ENCODE measurements at places on chromosomes 12 and 14.

- no peak for DNase-seq
Measured at GRCh38 chr12:13570005-13570694, 373.6 kb downstream of the EMP1 start.

DNA sequence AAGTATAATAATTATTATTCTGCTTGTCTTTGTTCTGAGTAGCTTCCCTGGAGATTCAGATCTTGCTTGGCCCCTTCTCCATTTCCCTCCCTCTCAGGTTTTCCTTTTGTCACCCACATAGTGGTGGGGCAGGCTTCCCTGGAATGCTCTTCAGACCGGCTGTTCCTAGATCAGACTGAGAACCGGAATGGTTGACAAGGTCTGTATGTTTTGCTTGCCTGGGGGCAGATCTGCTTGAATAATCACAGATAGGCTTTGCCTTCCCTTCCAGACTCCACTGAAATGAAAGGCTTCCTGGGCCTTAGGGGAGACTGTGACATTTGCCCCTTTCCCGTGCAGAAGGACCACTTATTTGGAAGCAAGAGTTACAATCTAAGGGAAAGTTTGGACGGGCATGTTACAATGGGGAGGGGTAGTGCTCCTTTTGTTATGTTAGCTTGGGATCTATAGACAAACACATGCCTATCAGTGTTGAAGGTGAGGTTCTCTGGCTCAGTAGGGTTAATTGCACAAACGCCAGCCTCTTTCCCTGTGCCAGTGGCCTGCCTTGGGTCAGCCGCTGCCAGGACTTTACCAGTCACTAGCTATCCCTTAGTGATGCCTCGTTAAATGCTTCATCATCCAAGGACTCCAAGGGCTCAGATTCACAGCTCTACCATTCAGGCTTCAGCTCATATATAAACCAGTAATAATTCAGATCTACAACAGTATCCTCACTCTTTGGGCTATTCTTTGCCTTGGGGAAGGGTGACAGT lies 178.6 kb downstream of the SNAPC1 start:
- peak; percentile 15 for DNase-seq

GRCh38 chr14:102930753-102931579 lies 8.5 kb downstream of the AMN start:
- no peak for DNase-seq

DNA sequence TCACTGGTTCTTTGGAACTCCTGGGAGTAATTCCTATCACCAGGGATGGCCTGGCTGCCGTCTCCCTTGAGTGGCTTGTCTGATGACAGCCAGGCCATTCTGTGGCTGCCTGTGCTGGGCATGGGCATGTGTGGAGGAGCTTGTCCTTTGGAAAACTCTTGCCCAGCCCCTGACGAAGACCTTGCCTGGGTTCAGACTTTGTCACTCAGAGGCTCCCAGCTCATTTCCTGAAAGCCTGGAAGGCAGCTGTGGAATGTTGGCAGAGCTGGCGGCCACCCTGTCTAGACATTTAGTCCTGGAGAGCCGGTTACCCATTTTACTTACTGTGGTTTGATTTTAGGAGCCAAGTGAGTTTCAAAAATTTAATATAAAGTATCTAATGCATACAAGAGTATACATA lies 34.0 kb downstream of the TUNAR start:
- DNase-seq: no peak

DNA sequence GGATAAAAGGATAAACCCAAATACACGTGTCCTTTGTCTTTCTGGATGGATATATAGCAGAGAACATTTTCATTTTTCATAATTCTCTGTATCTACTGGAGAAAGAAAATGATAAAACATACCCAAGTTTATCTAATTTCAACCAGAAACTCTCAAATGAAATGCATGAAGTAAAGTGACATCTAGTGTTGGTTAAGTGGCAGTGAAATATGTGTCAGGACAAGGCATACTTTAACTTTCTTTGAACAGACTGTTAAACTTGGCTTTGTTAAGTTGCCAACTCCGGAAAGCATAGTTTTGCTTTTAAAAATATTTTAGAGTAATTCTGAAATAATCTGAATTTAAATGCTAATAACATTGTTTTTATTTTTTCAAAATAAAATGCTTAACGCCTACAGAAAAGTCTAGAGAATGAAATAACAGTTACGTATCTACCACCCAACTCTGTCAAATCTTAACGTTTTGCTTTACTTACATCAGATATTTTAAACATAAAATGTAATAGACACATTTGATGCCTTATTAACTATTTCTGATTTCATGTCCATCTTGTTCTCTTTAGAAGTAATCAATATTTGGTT lies 25.2 kb upstream of the NTN4 start:
- DNase-seq: no peak

- no peak for DNase-seq
Measured at GRCh38 chr14:89209558-89209957, 207.5 kb downstream of the FOXN3 start.

- peak; percentile 34 for DNase-seq
Measured at GRCh38 chr12:100794441-100795173, at the start of gene ANO4. TSS of gene ANO4 (plus strand) at chr12:100794776. CDS start at chr12:100901786, 107,010 bp downstream.

GRCh38 chr14:23555533-23555881 lies 564 bp upstream of the THTPA start:
- no peak for DNase-seq

- no peak for DNase-seq
Measured at GRCh38 chr12:96006727-96007126, 10.6 kb upstream of the HAL start.

- DNase-seq: no peak
Measured at GRCh38 chr14:32709027-32709426, 229.7 kb upstream of the NPAS3 start.

GRCh38 chr12:110636516-110636915 lies 22.6 kb downstream of the TCTN1 start:
- no peak for DNase-seq

- no peak for DNase-seq
Measured at GRCh38 chr14:81363746-81364378, 36.3 kb downstream of the STON2 start.

DNA sequence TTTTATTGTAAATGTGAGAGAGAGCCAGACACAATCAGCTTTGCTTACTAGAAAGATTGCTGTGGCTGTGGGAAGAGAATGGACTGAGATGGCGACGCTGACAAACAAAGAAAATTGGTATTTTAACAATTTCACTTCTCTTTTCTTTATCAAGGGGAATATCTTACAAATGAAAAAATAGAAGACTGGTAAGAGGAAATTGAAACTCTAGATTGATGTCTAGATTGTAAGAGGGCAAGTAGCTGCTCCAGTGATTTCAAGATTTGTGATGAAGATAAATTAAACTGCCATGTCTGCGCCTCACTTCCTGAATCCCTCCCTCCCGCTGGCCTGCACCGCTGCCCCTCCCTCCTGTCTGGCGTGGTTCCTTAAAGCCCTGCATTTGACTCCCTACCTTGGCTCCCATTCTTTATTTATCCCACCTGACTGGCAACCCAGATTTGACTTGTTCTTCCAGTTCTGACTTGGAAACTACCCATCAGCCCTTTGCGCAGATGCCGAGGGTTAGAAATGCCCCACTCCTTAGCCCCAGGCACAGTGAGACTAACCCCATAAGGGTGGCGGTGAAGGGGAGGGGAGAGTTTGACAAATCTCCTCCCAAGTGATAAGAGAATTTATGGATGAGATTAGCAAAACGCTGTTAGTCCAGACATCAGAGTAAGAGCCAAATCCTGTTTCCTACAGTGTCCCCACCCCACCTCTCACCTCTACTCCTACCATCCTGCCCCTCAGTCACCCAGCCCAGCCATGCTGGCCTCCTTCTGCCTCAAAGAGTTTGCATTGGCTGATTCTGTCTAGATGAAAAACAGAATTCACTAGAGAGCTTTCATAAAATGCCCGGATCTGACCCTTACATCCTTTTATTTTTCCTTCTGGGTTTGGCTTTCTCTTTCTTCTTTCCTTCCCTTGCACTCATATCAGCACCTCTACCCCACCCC lies 125.3 kb upstream of the ATF7IP start:
- peak; percentile 33 for DNase-seq

DNA sequence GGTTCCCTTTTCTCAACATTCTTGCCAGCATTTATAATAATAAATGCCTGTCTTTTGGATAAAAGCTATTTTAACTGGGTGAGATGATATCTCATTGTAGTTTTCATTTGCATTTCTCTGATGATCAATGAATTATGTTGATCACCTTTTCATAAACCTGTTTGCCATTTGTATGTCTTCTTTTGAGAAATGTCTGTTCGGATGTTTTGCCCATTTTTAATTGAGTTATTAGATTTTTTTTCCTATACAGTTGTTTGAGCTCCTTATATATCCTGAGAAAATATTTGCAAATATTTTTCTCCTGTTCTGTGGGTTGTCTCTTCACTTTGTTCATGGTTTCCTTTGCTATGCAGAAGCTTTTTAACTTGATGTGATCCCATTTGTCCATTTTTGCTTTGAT lies 8.1 kb upstream of the LIMA1 start:
- DNase-seq: no peak

GRCh38 chr12:112354399-112354798 lies 27.8 kb downstream of the HECTD4 start:
- DNase-seq: no peak

DNA sequence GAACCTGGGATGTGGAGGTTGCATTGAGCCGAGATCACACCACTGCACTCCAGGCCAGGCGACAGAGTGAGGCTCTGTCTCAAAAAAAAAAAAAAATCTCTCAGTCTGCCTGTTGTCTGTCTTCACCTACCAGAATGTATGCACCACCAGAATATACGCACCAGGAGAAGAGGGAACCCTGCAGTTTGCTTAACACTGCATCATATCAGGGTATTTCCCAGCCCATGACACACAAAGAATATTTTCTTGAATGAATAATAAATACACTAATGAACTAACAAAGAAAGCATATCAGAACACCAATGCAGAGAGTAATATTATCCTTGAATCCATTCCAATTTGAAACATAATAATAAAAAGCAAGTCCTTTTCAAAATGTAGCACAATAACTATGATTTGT lies 44.2 kb upstream of the FOXN3 start:
- DNase-seq: no peak

DNA sequence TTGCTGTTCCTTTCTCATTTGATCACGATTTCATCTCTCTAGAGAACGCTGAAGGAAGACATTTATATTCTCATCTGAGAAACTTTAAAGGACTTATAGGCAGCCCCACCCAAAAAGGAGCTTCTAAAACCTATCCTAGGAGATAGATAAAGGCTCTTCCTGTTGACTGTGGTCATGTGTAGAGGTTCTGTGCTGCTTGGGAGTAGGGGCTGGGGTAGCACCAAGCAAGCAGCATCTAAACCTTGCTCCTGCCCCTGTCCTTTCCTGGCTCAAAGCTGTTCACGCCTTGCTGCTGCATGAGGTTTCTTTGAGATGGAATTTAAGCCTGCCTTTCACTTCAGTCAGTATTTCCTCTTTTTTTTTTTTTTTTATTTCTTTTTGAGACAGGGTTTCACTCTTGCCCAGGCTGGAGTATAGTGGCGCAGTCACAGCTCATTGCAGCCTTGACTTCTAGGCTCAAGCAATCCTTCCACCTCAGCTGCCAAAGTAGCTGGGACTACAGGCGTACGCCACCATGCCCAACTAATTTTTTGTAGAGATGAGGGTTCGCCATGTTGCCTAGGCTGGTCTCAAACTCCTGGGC lies 41.4 kb downstream of the RAB35 start:
- no peak for DNase-seq

DNA sequence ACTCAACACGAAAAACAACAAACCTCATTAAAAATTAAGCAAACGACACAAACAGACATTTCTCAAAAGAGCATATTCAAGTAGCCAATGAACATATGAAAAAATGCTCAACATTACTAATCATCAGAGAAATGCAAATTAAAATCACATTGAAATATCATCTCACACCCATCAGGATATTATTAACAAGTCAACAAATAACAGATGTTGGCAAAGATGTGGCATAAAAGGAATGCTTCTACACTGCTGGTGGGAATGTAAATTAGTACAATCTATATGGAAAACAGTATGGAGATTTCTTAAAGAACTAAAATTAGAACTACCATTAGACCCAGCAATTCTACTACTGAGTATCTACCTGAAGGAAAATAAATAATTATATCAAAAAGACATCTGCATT lies 182.2 kb downstream of the KITLG start:
- no peak for DNase-seq

DNA sequence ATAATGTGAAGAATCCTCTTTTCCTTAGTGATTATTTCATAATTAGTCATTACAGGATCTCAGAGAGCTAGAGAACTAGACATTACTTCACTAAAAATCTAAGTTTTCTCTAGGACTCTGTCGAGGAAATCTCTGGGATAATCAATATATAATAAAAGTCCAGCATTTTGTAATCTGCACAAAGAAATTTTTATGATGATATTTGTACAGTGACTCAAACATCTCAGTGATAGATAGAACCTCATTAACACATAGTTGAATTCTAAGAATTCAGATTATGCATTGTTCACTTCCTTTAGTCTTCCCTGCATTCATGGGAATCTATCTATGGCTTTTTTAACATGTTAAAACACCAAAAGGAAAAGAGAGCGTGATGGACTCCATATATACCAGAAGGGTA lies 11.0 kb downstream of the ITPR2 start:
- DNase-seq: no peak

GRCh38 chr12:93737457-93738198 lies 60.5 kb downstream of the CRADD start:
- DNase-seq: no peak

- DNase-seq: peak; percentile 87
Measured at GRCh38 chr12:56987551-56988053, 18.7 kb downstream of the ZBTB39 start.

DNA sequence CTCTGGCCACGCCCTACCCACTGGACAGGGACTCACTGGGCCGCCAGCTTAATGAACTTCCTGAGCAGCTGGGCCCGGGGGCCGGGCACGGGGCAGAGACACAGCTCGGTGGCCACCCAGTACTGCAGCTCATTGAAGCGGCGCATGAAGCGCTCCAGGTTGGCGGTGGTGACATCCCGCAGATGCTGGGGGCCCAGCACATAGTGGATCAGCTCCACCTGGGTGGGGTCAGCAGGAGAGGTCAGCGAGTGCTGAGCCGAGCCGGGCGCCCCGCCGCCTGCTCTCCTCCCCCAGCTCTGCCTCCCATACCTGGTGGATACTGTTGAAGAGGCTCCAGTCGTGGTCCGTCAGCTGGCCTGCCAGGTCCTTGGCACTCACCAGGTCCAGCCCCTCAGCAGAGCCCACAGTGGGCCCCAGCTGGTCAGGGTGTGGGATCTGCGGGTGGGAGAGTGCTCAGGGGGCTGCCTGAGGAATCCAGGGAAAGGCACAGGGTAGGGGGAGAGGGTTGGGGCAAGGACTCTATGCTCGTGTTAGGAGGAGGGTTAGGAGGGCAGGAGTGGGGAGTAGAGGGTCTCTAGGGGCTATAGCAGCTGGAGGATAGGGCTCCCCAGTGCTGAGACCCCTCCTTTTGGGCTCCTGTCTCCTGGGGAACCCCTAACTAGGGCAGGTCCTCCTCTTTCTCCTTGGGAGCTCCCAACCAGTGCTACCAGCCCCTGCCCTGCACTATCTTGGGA lies 15.5 kb upstream of the ENDOU start:
- no peak for DNase-seq

- no peak for DNase-seq
Measured at GRCh38 chr14:72924337-72924736, 1.9 kb upstream of the DCAF4 start.

Data from nephron progenitor cell (in vitro differentiated cells).